Foreskin keratinocyte (primary cell): ENCODE measurements at places on chromosomes 5 and 9.
A peak's percentile ranks its signal among the peaks of the same experiment; 100 is the strongest.

DNA sequence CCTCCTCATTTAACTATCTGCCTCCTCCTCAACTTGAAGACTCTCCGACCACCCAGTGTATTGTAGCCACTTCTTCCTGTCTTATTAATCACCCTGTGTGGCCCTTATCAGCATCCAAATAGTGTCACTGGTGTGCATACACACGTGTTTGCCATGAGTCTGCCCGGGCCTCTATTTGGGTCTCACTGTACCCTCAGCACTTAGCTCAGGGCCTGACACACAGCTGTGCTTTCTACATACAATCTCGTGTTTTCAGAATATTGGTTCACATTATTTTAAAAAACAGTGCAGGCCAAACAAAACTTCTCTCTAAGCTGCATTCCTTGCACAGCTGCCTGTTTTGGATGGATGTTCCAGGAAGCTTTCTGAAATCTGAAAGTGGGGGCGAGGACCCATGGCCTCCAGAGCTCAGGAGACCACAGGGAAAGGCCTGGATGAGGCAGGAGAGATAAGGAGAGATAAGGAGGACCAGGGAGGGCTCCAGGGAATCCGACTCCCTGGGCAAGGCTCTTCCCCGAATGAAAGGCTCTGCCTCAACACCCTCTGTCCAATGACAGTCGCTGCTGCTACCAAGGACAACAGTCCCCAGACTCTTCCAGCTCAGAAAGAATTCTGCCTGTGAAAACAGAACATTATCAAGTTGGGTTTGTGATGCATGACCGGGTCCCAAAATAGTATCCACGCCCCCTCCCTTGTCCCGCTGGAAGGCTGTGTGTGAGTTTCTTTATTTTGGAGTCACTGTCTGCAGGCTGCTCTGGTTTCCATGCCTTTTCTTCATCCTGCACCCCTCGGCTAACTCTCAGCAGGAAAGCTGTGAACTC, 255.6 kb downstream of the NSG2 start:
- DNase-seq: no peak

GRCh38 chr5:170333161-170333910, 35.8 kb upstream of the LCP2 start:
- no peak for DNase-seq

GRCh38 chr5:111236348-111236747, 12.2 kb downstream of the CAMK4 start:
- DNase-seq: no peak

DNA sequence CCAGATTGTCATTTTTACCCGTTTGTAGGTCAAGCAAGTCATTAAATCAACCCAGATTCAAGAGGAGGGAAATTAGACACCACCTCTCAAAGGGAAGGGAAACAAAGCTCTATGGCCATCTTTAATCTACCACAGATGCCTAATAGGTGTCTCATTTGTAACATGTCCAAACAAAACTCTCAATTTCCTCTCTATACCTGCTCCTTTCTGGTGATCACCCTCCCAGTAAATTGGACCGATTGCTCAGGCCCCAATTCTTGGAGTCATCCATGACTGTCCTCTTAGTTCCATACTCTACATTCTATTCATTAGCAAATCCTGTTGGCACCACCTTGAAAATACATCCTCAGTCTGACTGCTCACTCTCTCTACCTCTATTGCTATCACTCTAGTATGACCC, 22.1 kb upstream of the UGCG start:
- DNase-seq: peak; percentile 82

DNA sequence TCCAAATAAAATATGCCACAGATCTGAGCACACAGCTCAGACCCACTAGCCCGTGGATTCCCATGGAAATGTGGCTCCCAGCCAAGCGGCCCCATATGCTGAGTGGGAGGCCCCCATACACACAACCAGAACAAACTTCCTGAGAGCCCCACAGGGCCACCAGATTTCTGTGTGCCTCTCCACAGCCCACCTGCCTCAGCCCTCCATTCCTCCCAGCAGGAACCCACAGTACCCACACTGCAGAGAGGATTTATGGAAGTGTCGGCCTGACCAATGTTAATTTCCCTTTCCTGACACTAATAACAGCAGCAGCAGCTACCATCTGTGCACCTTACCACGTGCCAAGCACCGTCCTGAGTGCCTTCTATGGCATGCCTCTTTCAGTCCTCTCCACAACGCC, 99.3 kb upstream of the SPOCK1 start:
- no peak for DNase-seq

- DNase-seq: no peak
Measured at GRCh38 chr5:37552161-37552560, 173.0 kb downstream of the WDR70 start.

DNA sequence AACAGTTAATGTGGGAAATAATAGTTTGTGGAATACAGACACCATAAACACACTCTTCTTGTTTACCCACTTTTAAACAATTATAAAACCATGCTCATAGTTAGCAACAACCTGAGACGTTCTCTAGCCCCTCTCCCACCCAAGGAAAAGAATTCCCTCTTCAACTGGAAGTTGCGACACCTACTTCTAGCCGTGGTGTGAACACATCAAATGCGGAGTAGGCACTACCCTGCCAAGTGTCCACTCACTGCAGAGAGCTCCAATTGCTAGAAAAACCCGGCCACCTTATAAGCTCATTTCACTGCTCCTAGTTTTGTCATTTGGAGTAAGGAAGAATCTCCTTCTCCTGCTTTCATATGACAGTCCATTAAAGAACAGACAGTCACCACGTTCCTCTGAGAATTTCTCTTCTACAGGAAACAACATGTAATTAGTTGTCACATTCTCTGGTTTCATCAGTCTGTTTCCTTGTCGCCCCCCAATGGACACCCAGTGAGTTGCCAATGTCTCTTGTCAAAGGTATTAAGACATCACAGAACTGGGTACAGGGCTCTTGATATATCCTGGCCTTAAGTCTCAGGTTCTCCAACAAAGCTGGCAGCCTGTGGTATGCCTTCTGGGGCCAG, 47.3 kb downstream of the PRLR start:
- no peak for DNase-seq

- peak; percentile 57 for DNase-seq
Measured at GRCh38 chr5:73318308-73318719, 130.3 kb downstream of the FOXD1 start.

- DNase-seq: no peak
Measured at GRCh38 chr5:74519161-74519571, 121.4 kb downstream of the ENC1 start.

DNA sequence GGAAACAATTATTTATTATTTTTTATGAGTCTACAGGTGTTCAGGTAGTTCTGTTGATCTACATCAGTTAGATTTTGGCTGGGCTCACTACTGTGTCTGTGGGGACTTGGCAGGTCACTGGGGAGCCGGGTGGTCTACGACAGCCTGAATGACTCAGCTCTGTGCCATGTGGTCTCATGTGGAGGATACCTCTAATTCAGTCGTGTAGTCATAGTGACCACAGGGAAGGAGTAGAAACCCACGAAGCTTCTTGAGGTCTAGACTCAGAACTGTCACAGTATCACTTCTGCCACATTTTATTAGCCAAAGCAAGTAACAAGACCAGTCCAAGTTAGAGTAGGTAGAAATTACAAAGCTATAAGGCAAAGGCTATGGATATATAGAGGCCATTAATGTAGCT, 64.7 kb upstream of the GRAMD2B start:
- DNase-seq: no peak

GRCh38 chr9:124149992-124150391, 107.8 kb upstream of the NEK6 start:
- no peak for DNase-seq

- DNase-seq: no peak
Measured at GRCh38 chr5:136984772-136985446, 514.2 kb downstream of the SPOCK1 start.

DNA sequence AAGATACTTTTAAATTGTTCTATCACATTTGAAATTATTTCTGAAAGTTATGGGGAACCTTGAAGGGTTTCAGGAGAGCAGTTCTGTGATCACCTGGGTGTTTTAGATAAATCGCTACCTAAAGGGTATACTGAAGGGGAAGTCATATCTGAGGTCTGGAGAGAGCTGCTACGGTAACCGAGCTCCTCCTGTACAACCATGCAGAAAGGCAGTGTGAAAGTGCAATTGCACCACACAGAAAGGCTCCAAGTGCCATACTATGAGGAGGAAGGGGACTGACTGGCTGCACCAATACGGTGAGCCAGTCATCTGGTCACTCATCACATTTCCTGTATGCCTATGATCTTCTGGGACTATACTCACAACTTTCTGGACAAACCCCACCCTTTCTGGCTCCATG, 241.4 kb upstream of the SLC24A2 start:
- no peak for DNase-seq

- DNase-seq: no peak
Measured at GRCh38 chr5:43691893-43692292, 88.9 kb downstream of the NNT start.

DNA sequence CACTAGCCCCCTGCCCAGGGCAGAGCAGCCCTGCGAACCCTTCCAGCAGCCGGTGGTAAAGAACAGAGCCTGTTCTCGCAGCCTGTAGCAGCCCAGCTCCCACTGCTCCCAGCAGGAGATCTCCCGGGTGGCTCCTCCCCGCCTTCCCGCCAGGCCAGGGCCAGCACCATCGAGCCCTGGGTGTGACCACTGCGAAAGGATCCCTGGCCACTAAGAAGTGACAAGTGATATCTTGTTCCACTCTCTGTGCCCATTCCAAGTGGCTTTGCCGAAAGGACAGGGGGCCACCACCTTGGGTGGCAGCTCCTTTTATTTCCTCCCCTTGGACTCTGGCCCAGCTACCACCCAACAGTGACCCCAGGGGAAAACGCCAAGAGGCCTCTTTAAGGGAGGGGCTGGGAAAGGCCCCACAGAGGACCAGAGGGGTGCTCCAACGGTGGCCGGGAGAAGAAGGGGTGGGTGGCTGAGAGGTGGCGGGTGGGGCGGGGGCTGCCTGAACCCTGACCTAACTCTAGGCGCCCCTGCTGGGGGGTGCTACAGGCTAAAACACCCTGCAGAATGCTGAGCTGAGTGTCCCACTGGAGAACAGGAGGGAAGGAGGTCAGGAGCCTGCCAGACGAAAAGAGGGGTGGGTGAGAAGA, 1.6 kb downstream of the NACC2 start:
- DNase-seq: no peak

DNA sequence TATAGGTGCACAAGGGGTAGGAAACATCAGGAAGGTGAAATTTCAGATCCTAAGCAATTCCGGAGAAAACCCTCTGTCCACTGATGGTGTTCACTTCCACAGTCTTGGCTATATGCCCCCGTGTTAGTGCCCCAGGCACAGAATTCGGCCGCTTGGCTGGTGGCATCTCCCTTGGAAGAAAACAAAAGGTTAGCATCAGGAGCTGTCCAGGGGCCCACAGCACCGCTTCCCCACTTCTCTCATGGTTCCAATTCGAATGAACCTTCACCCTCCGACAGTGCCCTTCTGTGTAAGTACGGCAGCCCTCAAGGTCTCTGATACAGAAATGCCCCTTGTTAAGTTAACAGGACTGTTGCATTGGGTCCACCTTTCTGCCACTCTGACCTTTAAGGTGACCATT, 409.0 kb downstream of the GADD45G start:
- DNase-seq: no peak

DNA sequence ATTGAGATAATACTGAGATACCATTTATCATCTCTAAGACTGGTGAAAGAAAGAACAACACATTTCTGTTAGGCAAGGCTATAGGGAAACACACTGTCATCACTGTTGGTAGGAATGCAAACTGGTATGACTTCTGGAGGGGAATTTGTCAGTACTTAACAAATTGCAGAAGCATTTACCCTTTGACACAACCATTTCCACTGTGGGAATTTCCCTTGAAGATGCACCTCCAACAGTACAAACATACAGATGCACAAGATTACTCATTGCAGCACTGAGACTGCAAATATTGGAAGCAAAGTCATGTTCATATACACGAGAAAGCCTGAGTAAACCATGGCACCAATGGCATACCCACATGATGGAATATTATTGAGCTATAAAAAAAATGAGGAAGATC, 17.6 kb downstream of the GM2A start:
- peak; percentile 60 for DNase-seq

GRCh38 chr5:129174480-129174879, 79.9 kb downstream of the ISOC1 start:
- DNase-seq: no peak

- DNase-seq: no peak
Measured at GRCh38 chr9:122040561-122041242, 52.4 kb downstream of the TTLL11 start.

- no peak for DNase-seq
Measured at GRCh38 chr5:133322743-133323142, 270.9 kb downstream of the HSPA4 start.

DNA sequence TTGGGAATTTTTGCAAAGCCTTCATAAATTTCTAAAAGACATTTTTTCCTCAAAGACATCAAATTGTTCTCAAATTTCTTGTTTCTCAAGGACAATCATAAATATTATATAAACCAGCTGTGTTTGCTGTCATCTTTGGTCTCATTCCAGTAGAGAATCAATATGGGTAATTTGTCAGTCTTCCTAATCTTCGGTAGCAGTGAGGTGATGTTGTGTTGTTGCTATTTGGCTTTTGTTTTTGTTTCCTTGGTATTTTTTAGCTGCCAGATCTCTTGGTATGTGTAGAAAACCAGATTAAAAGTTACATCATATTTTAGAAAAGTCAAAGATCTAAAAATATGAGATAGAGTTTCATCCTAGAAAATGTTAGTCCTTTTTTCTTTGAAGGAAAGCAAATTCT, 87.5 kb downstream of the CAMK4 start:
- DNase-seq: no peak

- DNase-seq: no peak
Measured at GRCh38 chr5:143480001-143480400, 76.5 kb upstream of the NR3C1 start.

DNA sequence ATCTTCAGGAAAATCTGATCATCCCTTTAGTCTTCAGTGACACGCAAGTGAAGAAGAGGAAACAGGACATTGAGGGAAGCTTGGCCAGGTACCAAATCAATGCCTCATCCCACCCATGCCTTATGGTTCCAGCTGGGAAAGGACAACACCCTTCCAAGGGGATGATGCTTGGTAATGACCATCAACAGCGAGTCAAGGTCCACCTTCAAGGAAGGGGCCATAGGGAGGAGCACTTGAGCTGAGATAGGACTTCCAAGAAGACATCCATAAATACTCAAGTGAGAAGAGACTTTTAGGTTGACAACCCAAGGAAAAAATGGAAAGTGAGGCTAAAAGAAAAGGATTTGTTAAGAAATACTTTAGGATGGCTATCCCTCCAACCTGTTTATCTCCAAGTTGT, 27.1 kb upstream of the GAS1 start:
- no peak for DNase-seq

- peak; percentile 40 for DNase-seq
Measured at GRCh38 chr5:101390151-101390908, 487.2 kb upstream of the ST8SIA4 start.

DNA sequence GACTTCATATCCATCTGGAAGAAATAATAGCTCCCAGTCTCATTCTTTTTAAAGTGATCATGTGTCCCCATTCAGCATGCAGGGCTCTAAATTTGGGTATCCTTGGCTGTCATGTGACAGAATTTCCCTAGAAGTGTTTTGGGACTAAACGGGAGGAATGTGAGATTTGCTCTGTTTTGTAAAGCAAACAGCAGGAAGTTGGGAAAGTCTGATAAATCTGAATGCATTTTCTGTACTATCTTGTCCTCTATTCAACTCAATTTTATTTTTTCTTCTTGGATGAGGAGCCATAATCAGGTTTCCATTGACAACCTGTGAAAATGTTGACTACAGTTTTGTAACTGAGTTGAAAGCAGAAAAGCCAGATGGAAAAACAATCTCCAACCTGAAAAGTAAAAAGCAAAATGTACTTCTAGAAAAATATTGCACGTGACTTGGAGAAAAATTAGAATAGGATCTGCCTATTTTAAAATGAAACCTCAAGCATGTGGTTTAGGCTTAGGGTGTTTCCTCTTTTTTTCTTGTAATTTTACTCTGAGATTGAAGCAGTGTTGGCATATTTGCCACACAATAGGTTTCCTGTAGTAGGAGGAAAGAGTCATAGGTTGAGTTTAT, 76.2 kb upstream of the IL6ST start:
- no peak for DNase-seq
